Ovary (tissue), 10 donors: ENCODE measurements at places on chromosomes 4 and X.

DNA sequence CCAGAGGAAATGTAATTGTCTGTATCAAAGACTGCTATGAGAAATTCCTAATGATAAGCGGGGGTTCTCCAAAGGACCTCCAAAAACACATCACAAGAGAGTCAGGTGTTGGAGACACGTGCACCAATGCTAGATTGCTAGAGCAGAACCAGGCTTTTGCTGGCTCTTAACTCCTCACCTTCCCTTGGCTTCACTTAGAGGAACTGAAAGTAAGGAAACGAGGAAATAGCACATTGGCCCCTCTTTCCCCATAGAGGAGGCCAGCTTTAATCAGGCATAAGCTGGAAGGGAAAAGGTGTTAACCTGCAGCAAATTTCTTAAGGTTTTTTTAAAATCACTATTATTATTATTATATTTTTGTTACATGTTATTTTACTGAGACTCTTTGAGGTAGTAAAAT lies 13.6 kb downstream of the OTC start:
- H3K27me3 ChIP-seq, result no peaks in the 10 kb centered on the region
- H3K4me3 ChIP-seq, result no peak overlapping the region
- H3K36me3 ChIP-seq, result no peaks in the 10 kb centered on the region
- no peak for DNase-seq
- H3K27ac ChIP-seq, result no peak overlapping the region
- H3K4me1 ChIP-seq, result no peaks in the 10 kb centered on the region

- H3K4me1 ChIP-seq, result no peaks in the 10 kb centered on the region
- H3K4me3 ChIP-seq, result no peak overlapping the region
- H3K36me3 ChIP-seq, result no peaks in the 10 kb centered on the region
- no peak overlapping the region for H3K27ac ChIP-seq
These were observed 175.0 kb upstream of the EPHA5 start for GRCh38 chr4:65845199-65845773.

DNA sequence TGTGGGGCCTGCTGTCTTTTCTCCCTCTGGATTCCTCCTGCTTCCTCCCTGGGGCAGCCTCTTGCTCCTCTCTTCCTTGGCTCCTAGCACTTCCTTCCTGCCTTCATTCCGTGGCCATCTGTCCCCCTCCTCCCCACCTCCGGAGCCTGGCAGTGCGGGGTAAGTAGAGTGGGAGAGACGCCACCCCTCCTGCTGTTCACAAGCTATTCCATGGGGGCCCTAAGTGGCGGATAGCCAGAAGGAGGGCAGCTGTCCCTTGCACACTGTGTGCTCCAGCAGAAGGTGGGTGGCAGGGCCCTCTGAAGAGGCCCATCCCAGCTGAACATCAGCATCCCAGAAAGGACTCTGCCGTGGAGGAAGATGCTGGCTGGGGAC lies 27.4 kb downstream of the CCNQ start:
- no peak overlapping the region for H3K27ac ChIP-seq
- H3K27me3 ChIP-seq, result no peaks in the 10 kb centered on the region
- H3K36me3 ChIP-seq, result no peaks in the 10 kb centered on the region
- H3K4me3 ChIP-seq, result no peak overlapping the region
- no peaks in the 10 kb centered on the region for H3K4me1 ChIP-seq

DNA sequence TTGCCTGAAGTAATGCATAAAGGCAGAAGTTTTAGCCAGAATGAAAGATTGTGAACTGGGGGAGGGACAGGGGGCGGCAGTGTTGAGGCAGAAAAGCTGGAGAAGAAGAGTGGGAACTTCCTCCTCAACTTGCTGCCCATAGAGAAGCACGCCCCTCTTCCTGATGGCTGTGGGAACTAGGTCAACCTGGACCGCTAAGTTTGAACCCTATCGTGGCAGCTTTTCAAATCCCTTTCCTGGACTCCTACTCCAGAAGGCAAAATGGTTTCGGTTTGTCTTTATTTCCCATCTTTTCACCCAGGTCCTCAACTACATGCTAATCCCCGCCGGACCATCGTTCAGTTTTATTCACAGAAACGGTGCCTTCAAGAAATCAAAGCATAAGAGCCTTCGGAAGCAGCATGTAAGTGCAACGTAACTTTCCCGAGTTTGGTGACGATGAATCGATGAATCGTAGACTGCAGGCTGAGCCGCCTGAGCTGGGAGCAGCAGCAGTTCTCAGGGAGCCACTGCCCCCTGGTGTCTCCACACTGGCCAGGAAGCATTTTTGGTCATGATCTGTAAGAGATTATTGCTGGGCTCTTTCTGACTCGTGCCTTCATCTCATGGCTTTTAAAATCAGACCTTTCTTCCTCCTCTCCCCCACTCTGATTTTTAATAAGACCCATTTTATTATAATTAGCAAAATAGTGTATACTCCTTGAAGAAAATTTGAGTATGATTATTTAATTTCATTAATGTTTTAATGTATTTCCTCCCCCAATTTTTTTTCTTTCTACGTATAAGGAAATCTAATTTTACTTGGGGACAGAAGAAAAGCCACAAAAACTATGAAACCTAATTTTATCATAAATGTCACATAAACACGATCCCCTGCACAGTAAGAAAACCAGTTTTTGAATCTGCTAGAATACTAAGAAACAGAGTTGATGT lies 21.4 kb downstream of the SPINK2 start:
- no peaks in the 10 kb centered on the region for H3K27me3 ChIP-seq
- H3K27ac ChIP-seq, result peak overlapping the region; percentile 61
- H3K36me3 ChIP-seq, result no peaks in the 10 kb centered on the region
- H3K4me3 ChIP-seq, result peak overlapping the region; percentile 57
- DNase-seq, result peak; percentile 85

GRCh38 chrX:39721566-39722279 lies 376.0 kb downstream of the BCOR start:
- no peaks in the 10 kb centered on the region for H3K27me3 ChIP-seq
- no peaks in the 10 kb centered on the region for H3K4me1 ChIP-seq
- H3K27ac ChIP-seq, result no peak overlapping the region

DNA sequence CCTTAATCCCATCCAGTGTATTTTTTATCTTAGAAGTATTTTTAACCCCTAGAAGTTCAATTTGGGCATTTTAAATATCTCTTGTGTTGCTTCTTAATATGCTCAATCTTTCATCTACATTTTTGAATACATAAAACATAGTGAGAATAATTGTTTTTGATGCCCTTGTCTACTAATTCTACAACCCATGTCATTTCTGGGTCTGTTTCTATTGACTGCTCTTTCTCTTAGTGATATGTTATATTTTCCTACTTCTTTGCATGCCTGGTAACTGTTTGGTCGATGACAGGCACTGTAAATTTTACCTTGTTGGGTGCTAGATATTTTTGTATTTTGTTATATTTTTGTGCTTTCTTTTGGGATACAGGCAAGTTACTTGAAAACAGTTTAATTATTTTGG lies 56.3 kb downstream of the CYTL1 start:
- no peak for DNase-seq
- no peaks in the 10 kb centered on the region for H3K27me3 ChIP-seq
- no peaks in the 10 kb centered on the region for H3K4me1 ChIP-seq
- H3K27ac ChIP-seq, result no peak overlapping the region
